Right ventricle myocardium inferior (tissue), 1 donor: ENCODE measurements at places on chromosomes 11 and 22.

GRCh38 chr11:3905080-3905953 is 49.9 kb downstream of the STIM1 start:
- no peak for DNase-seq

- no peak for DNase-seq
These were observed 11.2 kb upstream of the PAX6 start for GRCh38 chr11:31822175-31822926.

GRCh38 chr11:56533054-56533740 is 9.9 kb downstream of the OR5M11 start:
- DNase-seq = no peak

- DNase-seq = no peak
These were observed 43.4 kb downstream of the XKR3 start for GRCh38 chr22:16781764-16782329.

GRCh38 chr11:14872032-14872431 is 20.0 kb downstream of the CYP2R1 start:
- no peak for DNase-seq

GRCh38 chr11:99080154-99080553 is 59.4 kb downstream of the CNTN5 start:
- DNase-seq = no peak

DNA sequence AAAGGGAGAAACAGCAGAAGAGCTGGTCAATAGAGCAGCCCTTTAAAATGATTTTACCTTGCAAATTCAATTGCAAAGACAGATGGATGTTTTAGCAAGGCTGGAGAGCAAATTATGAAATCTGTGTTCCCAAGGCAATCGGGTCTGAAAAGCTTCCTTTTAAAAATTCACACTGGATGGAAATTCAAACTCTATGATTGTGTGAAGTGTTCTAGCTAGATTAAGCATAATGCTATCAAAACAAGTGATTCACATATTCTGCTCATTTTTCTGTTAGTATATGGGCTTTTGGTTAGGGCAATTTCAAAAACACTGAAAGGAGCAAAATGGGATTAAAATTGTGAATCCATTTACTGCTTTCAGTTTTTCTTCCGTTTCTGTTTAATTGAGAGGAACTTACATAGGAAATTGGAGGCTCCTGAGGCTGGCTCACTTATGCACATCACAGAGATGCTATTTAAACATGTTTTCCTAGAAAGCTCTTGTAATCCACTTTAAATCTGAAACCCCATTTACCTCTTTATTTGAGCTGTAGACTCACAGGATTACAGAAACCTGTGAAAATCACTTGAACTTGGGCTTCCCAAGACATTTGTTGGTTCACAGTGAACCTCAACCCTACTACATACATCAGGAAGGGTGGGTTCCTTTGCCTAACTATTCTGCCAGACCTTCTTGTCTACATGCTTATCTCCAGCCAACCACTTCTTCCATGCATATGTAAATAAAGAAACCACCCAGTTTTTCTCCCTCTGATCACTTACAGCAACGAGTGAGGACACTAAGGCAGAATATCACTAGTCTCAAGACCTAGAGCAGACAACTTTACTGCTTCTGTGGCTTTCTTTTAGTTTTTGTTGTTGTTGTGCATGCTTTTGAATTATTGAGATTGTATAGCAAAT is 201.9 kb upstream of the PITPNB start:
- DNase-seq = no peak

- DNase-seq = no peak
These were observed 179.2 kb upstream of the MTMR2 start for GRCh38 chr11:96103102-96103501.

- no peak for DNase-seq
These were observed 14.9 kb upstream of the ELFN2 start for GRCh38 chr22:37442135-37442534.

DNA sequence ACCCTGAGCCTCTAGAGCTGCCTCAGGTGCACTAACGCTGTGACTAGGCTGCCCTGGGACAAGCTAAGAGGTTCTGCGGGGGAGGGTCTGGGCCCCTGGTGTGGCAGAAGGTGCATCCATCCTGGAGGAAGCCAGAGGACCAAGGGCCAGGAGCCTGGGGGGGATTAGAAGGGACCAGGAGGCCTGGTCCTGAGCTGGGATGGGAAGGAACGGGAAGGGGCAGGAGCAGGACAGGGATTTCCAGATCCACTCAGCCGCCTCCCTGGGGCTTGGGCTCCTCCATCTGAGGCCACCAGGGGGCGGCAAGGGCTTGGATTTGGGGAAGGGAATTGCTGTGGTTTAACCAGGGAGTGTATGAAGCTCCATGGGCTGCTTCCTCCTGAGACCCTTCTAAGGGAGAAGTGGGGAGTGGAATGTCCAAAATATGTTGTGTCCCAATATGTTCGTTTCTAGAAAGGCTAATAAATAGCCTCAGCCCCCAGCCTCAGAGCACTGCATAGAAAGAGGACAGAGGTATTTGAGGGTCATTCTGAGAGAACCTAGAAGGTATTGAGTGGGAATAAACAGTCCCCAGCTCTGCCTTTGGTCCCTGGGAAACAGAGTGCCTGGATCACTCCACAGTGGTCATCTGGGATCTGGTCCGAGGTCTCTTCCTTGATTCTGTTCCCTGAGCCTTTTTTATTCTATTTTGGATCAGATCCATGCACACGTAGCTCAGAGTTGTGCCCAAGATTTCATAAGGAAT is 17.4 kb upstream of the PRAME start:
- DNase-seq = no peak

DNA sequence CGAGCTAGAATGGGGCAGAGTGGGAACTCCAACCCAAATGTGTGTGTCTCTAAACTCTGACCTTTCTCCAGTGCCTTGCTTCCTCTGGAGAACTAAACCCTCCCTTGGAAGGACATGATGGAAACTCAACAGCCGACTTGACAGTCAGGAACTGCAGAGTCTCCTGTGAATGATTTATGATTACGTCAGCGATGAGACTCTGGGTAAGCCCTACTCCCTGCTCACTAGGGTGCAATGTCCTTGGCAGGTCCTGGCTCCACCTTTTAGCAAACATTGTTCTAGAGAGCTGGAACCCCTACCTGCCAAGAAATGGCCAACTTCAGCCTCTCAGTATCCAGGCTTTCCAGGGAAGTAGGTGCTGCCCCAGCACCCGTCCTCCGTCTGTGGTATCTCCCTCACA is 96.1 kb upstream of the CD82 start:
- no peak for DNase-seq

GRCh38 chr11:116611998-116612620 is 160.7 kb downstream of the BUD13 start:
- DNase-seq = no peak

DNA sequence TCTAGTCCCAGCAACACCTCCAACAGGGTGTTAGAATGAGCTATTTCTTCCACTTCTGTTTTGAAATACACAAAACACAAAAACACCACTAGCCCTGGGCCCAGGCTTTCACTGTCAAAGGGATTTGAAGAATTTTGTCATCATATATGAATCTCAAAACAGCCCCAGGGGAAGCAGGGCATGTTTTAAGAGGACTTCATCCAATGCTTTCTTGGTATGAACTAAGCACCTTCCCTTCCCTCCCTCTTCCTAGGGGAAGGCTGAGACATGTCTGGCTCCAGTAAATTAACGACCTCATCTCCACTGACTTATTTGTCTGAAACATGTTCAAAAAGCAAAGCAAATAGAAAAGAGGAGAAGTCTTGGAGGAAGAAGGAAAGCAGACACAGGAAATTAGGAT is 75.7 kb upstream of the INCENP start:
- DNase-seq = no peak

- no peak for DNase-seq
These were observed 21.0 kb downstream of the FLI1 start for GRCh38 chr11:128714881-128715280.

GRCh38 chr22:45358127-45358526 is 48.4 kb downstream of the FAM118A start:
- DNase-seq = no peak

DNA sequence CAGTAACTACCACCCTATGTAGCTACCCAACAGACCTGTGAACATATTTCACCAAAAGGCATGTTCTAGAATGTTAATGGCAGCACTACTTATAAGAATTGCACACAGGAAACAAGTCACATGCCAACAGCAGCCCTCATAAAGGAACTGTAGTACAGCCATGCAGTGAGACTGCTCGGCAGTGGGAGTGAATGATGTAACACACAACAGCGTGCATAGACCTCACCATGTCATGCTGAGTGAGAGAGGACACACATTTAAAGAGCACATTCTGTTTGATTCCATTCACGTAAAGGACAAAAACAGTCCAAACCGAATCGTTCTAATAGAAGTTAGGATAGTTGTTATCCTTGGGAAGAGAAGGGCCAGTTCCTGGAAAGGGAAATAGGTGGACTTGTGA is 27.2 kb upstream of the KIRREL3 start:
- DNase-seq = no peak

- no peak for DNase-seq
These were observed 194.2 kb downstream of the HIPK3 start for GRCh38 chr11:33451364-33451763.

DNA sequence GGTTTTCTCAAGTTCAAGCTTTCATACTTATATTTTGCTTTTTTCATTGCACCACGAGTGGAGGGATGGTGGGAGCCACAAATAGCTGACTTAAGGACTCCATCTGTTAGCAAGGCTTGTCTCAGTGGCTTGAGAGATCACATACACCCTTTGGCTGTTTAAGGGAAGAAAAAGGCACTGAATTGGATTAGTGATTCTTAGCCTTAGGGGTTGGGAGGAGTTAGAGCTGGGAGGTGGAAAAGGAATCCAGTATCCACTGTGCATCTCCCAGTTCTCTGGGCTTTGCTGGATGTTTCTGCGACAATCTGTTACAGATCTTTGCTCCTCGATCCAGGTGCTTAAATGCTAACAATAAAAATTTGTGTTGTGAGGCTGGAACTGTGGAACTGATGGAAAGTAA is 593.6 kb downstream of the CNTN5 start:
- DNase-seq = no peak

DNA sequence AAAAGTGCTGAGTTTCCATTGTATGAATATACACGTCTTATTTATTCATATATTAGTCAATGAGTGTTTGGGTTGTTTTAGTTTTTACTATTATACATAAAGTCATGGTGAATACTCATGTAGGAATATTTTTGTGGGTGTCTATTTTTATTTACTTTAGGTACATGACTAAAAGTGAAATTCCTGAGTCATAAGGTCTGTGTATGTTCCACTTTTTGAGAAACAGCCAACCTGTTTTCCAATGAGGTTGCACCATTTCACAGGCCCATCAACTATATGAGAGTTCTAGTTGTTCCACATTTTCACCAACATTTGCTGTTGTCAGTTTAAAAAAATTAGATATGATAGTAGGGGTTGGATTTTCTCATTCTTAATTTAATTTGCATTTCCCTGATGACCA is 6.6 kb upstream of the OR6X1 start:
- no peak for DNase-seq

DNA sequence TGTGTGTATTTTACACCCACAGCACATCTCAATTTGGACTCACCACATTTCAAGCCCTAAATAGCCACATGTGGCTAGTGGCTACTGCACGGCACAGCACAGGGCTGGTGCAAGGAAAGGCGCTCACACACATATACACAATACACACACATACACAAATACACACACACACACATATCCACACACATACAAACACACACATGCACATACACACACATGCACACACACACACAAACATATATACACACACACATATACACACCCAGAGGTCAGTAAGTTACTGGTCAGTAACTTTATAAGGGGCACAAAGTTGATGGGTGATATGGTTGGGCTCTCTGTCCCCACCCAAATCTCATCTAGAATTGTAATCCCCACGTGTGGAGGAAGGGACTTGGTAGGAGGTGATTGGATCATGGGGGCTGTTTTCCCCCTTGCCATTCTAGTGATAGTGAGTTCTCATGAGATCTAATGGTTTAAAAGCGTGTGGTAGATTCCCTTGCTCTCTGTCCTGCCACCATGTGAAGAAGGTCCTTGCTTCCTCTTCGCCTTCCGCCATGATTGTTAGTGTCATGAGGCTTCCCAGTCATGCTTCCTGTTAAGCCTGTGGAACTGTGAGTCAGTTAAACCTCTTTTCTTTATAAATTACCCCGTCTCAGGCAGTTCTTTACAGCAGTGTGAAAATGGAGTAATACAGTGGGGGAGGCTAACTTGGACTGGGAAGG is 37.6 kb upstream of the DKK3 start:
- DNase-seq = no peak

GRCh38 chr11:29293825-29294224 is 723.0 kb downstream of the KCNA4 start:
- no peak for DNase-seq

GRCh38 chr22:29427176-29427760 is 11.1 kb upstream of the RFPL1 start:
- DNase-seq = no peak

GRCh38 chr11:125504580-125504979 is 8.5 kb upstream of the FEZ1 start:
- no peak for DNase-seq

- DNase-seq = no peak
These were observed 1383.3 kb downstream of the TBC1D22A start for GRCh38 chr22:48145738-48146137.

DNA sequence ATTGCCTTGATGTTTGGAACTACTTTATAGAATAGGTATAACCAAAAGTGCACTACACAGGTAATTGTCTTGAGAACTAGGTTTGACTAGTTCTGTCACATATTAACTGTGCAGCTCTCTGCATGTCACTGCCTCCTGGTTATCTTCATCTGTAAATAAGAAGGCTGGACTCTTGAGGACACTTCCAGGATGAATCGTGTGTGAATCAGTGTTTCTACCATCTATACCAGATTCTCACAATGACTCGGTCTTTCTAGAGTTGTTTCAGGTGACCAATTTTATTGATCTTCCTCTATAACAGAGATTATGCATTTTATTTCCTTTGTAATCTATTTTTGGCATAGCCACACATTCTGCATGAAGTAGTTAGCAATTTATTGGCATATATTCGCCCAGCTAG is 1181.0 kb upstream of the TENM4 start:
- DNase-seq = no peak

DNA sequence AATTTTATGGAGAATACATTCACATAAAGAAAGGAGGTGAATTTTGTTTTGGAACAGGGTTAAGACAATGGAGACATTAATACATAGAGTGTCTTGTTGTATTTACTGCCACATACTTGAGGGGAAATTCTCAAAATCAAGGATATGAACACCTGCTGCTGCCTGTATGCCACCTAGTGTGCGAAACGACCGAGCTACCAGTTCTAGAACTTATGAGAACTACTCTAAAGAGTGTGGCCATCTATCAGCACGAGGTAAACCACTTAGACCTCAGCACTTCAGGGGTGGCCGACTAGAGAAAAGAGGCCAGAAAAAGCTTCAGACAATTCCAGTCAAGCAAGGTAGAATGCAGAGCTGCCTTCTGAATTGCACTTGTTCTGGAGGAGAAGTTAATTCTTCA is 1.5 kb upstream of the AGBL2 start:
- no peak for DNase-seq

GRCh38 chr11:122075016-122075415 is 41.0 kb downstream of the BLID start:
- DNase-seq = no peak

GRCh38 chr11:128422576-128423370 is 164.6 kb downstream of the ETS1 start:
- DNase-seq = peak; percentile 75
